GM23248 (cell line): ENCODE measurements at places on chromosomes 12 and 14.

DNA sequence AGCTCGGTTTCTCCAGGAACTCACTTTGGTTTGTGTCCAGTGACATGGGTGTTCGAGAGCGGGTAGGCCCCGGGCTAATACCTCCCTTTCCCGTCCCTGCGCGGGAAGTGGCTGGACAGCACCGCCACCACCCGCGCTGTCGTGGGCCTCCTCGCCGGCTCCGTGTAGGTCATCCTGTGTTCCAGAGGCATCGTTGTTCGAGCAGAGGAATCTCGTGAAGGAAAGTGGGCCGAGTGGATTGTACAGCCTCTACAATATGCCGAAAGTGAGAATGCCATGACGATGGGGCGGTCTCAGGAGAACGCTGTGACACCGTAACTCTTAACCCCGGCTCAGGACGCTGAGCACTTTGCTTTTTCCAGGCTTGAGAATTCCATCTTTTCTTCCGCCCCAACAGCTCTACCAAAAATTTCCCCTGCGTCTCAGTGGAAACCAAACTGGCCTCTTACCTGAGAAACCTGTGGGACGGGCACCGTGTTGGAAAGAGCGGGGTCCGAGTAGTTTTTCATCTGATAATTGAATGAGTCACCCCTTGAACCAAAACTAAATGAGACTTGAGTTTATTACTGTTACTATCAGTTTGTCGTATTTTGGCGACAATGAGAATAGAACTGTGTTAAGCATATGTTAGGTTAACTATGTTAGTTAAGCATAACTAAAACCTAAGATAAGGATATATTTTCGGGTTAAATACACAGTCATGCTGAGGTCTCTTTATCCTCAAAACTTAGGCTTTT is 510 bp downstream of the EIF2S1 start:
- H3K4me3 ChIP-seq: peak overlapping the region; percentile 93
- H3K27ac ChIP-seq: peak overlapping the region; percentile 99
- peaks cover 15% of the 10 kb centered on the region for H3K36me3 ChIP-seq
- peaks cover 53% of the 10 kb centered on the region for H3K4me1 ChIP-seq

- H3K4me3 ChIP-seq: no peak overlapping the region
- no peaks in the 10 kb centered on the region for H3K36me3 ChIP-seq
- no peak overlapping the region for H3K27ac ChIP-seq
- H3K4me1 ChIP-seq: peaks cover 10% of the 10 kb centered on the region
- H3K27me3 ChIP-seq: no peaks in the 10 kb centered on the region
- no peak for DNase-seq
Measured at GRCh38 chr12:68972595-68972994, 39.6 kb upstream of the CPM start.

- DNase-seq: peak; percentile 83
- H3K4me3 ChIP-seq: peak overlapping the region; percentile 31; the same call in 1 of the 2 replicates
- peaks cover 31% of the 10 kb centered on the region for H3K4me1 ChIP-seq
- peak overlapping the region; percentile 95 for H3K27ac ChIP-seq
Measured at GRCh38 chr12:126668538-126668937, 1598.4 kb upstream of the TMEM132C start.

- H3K36me3 ChIP-seq: no peaks in the 10 kb centered on the region
- peak; percentile 25 for DNase-seq
- no peaks in the 10 kb centered on the region; the same call in 1 of the 2 replicates for H3K27me3 ChIP-seq
- no peak overlapping the region for H3K27ac ChIP-seq
- no peaks in the 10 kb centered on the region for H3K4me1 ChIP-seq
Measured at GRCh38 chr12:64991121-64991611, 129.9 kb downstream of the WIF1 start.

DNA sequence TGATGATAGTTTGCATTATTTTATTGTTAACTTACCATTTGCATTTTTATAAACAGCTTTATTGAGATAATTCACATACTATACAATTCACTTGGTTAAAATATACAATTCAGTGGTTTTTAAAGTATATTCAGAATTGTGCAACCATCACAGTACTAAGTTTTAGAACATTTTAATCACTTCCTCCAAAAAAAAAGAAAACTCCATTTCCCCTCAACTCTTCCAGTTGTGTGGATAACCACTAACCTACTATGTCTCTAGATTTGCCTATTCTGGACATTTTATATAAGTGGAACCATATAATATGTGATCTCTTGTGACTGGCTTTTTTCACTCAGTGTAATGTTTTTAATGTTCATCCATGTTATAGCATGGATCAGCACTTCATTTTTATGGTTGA is 41.3 kb downstream of the WNK1 start:
- H3K4me3 ChIP-seq: no peak overlapping the region
- H3K36me3 ChIP-seq: no peaks in the 10 kb centered on the region
- peaks cover 41% of the 10 kb centered on the region for H3K4me1 ChIP-seq
- DNase-seq: no peak

DNA sequence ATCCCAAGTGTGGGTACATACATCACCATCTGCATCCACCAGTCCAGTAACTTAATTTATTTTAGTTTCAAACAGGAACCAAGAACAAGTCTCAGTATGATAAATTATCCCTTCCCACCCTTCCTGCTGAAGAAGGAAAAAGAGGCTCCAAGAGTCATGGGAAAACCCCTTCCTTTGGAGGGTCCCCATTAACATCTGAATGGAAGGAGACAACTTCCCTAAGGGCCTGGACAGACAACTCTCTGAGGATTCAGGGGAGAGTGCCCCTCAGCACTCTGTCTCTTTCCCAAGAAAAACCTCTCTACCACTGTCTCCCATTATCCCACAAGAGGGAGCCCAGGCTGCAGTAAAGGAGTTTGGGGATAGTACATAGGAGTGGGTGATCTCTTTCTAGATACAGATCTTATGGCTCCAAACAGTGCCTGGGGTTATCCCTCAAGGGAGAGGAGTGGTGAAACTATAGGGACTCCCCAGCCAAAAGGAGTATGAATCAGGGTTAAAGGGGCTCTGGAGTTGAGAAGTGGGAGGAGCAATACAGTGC is 6.2 kb downstream of the WNT10B start:
- H3K27me3 ChIP-seq: peaks cover 4% of the 10 kb centered on the region; the same call in 1 of the 2 replicates
- no peaks in the 10 kb centered on the region for H3K36me3 ChIP-seq
- H3K4me1 ChIP-seq: peaks cover 8% of the 10 kb centered on the region; the same call in 1 of the 2 replicates
- H3K4me3 ChIP-seq: no peak overlapping the region
- DNase-seq: peak; percentile 49
- no peak overlapping the region for H3K27ac ChIP-seq
